ENCODE measurements at places on chromosomes 3 and 15.

GRCh38 chr3:166444336-166444735 lies 607.1 kb upstream of the BCHE start:
- DNase-seq: no peak

DNA sequence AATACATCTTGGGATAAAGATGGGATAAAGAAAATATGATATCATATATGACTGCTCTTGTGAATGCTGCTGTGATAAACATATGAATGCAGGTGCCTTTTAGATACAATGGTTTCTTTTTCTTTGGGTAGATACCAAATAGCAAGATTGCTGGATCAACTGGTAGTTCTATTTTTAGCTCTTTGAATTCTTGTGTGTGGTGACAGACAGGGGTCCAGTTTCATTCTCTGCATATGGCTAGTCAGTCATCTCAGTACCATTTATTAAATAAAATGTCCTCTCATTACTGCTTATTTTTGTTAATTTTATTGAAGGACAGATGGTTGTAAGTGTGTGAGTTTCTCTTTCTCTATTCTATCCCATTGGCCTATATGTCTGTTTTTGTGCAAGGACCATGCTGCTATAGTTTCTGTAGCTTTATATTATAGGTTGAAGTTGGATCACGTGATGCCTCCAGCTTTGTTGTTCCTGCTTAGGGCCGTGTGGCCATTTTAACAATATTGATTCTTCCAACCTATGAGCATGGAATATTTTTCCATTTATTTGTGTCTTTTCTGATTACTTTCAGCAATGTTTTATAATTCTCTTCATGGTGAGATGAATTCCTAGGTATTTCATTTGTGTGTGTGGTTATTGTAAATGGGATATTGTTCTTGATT lies 1089.8 kb upstream of the CADM2 start:
- no peak for DNase-seq

DNA sequence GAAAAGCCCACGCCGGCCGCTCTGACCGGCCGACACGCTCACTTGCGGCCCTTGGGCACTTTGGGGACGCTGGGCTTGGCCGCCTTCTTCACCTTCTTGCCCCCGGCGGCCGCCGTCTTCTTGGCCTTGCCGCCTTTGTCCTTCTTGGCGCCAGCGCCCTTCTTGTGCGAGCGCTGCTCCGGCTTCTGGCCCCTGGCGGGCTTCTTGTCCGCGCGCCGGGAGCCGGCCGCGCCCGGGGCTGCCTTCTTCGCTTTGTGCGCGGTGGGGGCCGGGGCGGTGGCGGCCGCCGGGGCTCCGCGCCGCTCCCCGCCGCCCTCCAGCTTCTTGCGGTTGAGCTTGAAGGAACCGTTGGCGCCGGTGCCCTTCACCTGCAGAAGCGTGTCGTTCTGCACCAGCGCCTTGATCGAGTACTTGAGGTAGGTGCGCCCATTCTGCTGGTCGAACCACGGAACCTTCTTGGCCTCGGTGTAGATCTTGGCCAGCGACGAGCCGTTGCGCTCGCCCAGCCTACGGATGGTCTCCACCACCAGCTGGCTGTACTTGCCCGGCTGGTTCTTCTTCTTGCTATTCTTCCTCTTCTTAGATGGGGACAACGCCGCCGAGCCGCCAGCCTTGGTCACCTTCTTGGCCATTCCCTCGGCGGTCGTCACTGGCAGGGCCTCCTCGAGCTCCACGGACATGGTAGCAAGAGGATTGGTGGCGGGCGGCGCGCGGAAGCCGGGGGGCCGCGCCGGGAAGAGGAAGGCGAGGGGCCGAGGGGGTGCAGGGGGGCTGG lies 36.7 kb downstream of the HMCES start:
- DNase-seq: peak; percentile 33

- DNase-seq: no peak
These were observed 109.2 kb upstream of the ROBO2 start for GRCh38 chr3:76930712-76931111.

GRCh38 chr15:72579814-72580213 lies 74.7 kb upstream of the GOLGA6B start:
- no peak for DNase-seq

- DNase-seq: peak; percentile 67
These were observed 7.5 kb downstream of the HDGFL3 start for GRCh38 chr15:83200162-83200561.

All from activated CD4-positive, alpha-beta T cell treated with anti-CD3 and anti-CD28 coated beads, Interleukin-10, Interleukin-2, amounts not matched to agents 100 ng/mL and 50 ng/mL, durations not matched to agents 16 hours and 8 hours (primary cell).